Activated T-helper 1 cell treated with anti-CD3 and anti-CD28 coated beads, Interleukin-2, amount 50 U/mL, for 16 hours (primary cell): ENCODE measurements at places on chromosomes 12 and 14.

GRCh38 chr12:120534703-120535655 lies 823 bp downstream of the RNF10 start:
- peak; percentile 17 for DNase-seq

DNA sequence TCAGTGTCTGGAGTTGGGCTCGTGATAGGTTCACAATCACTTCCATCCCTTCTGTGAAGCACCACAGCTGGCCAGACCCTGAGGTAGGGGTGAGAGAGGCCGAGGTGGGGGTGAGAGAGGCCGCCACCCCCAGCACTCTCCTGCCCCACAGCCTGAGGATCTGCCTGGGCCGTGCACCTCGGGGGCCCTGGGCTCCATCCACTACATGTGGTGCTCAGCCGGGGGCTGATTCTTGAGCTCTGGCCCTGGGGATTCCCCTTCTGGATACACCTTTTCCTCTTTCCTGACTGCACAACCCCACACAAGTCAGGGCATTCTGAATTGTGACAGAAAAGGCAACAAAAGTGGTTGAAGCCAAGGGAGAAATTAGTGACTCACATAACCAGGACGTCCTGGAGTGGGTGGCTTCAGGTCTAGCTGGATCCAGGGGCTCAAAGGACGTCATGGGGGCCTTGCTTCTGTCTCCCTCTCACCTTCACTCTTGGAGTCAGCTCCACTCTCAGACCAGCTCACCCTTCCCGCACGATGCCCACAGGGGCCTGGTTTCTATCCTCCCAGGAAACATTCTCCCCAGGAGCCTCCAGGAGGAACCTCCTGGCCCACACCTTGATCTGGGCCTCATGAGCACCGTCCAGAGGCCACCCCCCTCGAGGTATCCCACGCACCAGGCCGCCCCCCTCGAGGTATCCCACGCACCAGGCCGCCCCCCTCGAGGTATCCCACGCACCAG lies 12.1 kb upstream of the FBRSL1 start:
- DNase-seq = no peak

DNA sequence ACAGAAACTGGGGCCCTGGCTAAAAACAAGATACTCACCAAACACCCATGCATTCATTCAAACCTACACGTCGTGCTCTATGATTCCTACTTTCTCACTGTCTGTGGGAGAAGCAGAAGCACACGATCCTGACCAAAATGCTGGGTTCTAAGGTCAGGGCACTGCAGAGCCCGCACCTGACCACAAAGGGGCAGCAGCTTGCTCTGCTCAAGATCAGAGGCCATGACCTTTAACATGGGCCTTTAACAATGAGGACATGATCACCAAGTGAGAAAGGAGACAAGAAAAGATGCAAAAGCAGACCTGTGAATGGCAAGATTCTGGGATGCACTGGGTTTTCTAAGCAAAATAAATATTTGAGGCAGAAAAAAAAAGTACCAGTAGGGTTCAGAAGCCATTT lies 40.1 kb upstream of the VPS33A start:
- no peak for DNase-seq

- DNase-seq = no peak
These were observed 159.9 kb downstream of the GCH1 start for GRCh38 chr14:54742492-54743350.

DNA sequence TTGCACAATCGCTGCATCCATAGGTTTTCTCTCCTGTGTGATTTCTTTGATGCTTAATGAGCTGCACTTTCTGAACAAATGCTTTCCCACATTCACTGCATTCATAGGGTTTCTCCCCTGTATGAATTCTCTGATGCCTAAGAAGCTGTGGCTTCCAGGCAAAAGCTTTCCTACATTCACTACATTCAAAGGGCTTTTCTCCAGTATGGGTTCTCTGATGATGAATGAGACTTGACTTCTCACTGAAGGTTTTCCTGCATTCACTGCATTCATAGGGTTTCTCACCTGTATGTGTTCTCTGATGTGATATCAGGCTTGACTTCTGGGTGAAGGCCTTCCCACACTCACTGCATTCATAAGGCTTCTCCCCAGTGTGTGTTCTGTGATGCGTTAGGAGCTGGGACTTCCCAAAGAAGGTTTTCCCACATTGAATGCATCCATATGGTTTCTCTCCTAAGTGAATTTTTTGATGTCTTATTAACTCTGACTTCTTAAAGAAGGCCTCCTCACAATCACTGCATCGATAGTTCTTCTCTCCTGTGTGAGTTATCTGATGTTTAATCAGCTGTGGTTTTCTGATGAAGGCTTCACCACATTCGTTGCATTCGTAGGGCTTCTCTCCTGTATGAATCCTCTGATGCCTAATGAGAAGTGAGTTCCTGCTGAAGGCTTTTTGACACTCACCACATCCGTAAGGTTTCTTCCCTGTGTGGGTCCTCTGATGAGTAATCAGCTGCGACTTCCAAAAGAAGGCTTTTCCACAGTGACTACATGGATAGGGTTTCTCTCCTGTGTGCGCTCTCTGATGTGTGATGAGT lies 30.3 kb downstream of the ZNF605 start:
- no peak for DNase-seq

DNA sequence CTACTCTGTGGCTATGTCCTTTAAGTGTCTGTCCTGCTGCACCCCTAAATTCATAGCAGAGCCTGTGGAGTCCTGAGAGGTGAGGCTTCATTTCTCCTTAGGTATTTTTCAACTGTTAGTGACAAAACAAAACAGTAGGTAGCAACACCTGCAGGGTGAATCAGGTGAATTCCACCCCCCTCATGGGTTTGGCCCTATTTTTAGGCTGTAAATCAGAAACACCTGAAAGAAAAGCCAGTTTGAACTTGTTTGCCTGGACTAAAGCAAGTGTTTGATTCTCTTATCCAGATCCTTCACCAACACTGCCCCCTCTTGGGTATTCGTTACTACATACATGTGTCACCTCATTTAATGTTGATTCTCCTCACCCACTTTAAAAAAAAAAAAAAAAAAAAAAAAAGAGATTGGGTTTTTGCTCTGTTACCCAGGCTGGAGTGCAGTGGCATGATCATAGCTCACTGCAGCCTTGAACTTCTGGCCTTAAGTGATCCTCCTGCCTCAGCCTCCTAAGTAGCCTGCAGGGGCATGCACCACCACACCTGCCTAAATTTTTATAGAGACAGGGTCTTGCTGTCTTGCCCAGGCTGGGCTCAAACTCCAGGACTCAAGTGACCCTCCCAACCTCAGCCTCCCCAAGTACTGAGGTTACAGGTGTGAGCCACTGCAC lies 10.3 kb downstream of the TBPL2 start:
- DNase-seq = no peak

DNA sequence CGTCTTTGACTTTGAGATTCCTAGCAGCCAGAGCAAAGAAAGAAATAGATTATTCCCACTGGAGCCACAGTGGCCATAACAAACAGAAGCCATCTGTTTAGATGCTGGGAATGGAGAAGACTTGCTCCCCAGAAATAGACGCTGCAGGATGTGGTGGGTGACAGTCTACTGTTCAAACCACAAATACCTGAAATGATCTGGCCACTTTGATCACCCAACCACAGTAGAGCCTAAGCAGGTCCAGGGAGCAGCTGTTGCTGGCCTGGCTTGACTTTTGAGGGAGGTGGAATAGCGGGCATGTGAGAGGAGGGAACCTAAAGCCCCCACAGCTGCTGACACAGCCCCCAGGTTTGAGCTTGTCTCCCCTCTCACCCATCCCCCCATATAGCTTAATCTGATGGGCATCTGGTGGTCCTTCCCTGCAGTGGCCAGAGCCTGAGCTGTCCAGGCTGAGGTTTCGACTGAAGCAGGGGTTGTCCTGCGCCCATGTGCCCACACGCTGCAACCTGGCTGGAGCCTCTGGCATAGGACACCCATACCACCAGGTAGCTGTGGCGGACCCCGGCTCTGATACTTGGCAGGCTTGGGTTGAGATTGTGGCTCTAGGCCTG lies 38.7 kb downstream of the SH2B3 start:
- no peak for DNase-seq

- no peak for DNase-seq
These were observed 489.0 kb downstream of the SNAPC1 start for GRCh38 chr14:62251237-62251636.

- DNase-seq = peak; percentile 9
These were observed 1.3 kb upstream of the DYRK2 start for GRCh38 chr12:67647181-67647798.

- no peak for DNase-seq
These were observed 55.7 kb downstream of the NINJ2 start for GRCh38 chr12:607541-608001.

DNA sequence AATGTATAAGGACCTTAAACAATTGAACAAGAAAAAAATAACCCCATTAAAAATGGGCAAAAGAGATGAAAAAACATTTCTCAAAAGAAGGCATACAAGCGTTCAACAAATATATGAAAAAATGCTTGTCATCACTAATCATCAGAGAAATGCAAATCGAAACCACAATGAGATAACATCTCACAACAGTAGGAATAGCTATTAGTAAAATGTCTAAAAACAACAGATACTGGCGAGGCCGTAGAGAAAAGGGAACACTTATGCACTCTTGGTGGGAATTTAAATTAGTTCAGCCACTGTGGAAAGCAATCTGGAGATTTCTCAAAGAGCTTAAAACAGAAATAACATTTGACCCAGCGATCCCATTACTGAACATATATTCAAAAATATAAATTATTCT lies 769.8 kb upstream of the MGAT4C start:
- DNase-seq = no peak

GRCh38 chr12:52032446-52032803 lies 18.8 kb upstream of the NR4A1 start:
- no peak for DNase-seq

DNA sequence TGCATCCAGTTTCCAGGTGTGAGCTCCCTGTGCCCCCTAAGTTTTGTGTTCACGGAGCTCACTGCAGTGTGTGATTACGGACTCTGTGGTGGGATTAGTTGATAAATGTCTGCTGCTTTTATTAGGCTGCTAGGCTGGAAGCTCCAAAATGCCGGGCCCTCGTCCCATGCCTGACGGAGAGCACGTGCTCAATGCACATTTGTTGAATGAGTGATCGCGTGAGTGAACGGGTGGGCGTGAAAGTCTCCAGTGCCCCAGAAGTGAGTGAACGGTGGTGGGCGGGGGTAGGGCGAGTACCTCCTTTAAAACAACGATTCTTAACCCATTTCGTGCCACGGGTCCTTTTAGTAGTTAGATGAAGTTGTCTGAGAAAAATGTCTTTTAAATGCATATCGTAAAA lies 175.5 kb downstream of the AACS start:
- DNase-seq = no peak

- DNase-seq = no peak
These were observed 82.1 kb downstream of the AVPR1A start for GRCh38 chr12:63068857-63069442.

DNA sequence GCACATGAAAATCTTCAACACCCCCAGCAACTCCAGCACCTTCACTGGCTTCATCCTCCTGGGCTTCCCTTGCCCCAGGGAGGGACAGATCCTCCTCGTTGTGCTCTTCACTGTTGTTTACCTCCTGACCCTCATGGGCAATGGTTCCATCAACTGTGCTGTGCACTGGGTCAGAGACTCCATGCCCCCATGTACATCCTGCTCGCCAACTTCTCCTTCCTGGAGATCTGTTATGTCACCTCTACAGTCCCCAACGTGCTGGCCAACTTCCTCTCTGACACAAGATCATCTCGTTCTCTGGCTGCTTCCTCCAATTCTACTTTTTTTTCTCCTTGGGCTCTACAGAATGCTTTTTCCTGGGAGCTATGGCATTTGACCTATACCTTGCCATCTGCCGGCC lies 11.5 kb upstream of the OR11G2 start:
- DNase-seq = no peak

- DNase-seq = no peak
These were observed 55.5 kb upstream of the DAAM1 start for GRCh38 chr14:59132796-59133494.

DNA sequence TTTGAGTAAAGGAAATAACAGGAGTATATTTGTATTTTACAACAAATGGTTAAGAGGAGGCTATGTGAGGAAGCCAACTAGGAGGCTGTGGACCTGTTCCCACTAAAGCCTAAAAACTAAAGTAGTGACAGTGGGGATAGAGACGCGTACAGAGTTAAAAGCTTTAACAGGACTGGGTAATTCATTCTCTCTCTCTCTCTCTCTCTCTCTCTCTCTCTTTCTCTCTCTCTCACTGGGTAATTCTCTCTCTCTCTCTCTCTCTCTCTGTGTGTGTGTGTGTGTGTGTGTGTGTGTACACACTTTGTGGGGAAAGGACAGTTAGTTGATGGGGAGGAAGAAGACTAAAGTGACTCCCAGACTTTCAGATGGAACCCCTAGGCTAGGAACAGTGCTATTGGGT lies 16.3 kb downstream of the ERC1 start:
- DNase-seq = no peak

DNA sequence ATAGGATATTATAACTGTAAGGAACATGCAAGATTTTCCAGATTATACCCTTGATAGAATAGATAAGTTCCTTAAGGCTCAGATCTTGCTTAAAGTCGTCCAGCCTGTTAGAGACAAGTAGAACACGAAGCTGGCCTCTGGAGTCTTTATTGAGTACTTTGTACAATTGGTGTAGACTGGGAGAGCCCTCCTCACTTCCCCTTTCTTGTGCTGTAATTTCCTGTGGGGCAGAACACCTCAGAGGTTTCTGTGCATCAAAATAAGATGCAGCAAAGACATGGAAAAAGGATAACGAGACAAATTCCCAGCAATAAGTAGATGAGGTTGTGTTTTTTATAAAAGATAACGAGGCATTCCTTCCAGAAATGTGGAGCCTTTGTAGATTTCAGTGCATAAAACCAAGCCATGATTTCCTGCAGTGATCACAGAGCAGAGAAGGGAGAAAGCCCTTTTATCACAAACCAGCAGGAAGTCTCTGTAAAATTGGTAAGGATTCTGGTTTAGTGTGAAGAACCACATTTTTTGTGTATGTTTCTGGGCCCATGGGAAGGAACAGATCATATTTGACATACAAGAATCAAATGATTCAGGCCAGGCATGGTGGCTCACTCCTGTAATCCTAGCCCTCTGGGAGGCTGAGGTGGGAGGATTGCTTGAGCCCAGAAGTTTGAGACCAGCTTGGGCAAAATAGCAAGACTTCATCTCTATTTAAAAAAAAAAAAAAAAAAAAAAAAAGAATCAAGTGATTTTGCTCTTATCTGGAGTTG lies 18.0 kb downstream of the GPRC5A start:
- no peak for DNase-seq

GRCh38 chr12:131883521-131883900 lies 10.9 kb upstream of the ULK1 start:
- no peak for DNase-seq
